ENCODE measurements at places on chromosomes 6 and 20.

- no peak for DNase-seq
These were observed 64.6 kb downstream of the SNX5 start for GRCh38 chr20:17904027-17904426.

- DNase-seq: no peak
These were observed 9.9 kb upstream of the EFCAB8 start for GRCh38 chr20:32848846-32849245.

GRCh38 chr6:112717856-112718255 lies 370.7 kb downstream of the RFPL4B start:
- DNase-seq: no peak

- no peak for DNase-seq
These were observed 2.2 kb upstream of the PRDM13 start for GRCh38 chr6:99604166-99605073.

GRCh38 chr6:7669742-7670141 lies 56.2 kb upstream of the BMP6 start:
- no peak for DNase-seq

DNA sequence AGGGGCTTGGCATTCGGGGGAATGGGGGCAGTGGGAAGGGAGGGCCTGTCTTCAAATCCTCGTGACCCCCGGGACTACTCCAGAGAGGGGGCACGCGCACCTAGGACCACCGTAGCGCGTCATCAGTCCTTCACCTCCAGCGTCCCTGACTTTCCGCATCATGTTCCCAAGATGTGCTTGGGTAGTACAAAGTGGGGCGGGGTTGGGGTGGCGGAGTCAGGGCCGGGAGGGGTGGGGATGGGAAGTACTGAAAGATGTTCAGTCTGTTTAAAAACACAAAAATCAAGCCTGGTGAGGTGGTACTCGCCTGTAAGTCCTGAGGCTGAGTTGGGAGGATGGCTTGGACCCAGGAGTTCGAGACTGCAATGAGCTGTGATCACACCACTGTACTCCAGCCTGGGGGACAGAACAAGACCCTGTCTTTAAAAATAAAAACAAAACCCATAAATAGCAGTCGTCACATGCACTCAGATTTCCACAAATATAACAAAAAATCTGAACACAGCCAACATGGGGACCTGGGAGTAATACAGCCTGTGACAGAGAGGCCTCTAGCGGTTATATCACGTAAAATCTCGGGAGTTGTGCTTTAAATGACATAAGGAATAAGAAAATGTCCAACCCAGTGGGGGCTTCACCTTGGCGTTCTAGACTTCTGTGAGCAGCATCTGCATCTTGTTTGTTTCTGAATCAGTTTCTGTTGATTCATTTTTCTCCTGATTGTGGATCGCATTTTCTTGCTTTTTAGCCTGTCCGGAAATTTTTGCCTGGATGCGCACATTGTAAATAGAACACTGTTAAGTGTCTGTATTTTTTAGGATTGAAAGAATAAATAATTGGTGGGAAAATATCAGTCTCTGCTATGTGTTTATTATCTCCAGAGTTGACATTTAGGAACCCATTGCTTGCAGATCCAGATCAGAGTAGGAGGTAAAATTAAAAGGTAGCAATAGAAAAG lies 698 bp upstream of the LRP11 start:
- peak; percentile 47 for DNase-seq

DNA sequence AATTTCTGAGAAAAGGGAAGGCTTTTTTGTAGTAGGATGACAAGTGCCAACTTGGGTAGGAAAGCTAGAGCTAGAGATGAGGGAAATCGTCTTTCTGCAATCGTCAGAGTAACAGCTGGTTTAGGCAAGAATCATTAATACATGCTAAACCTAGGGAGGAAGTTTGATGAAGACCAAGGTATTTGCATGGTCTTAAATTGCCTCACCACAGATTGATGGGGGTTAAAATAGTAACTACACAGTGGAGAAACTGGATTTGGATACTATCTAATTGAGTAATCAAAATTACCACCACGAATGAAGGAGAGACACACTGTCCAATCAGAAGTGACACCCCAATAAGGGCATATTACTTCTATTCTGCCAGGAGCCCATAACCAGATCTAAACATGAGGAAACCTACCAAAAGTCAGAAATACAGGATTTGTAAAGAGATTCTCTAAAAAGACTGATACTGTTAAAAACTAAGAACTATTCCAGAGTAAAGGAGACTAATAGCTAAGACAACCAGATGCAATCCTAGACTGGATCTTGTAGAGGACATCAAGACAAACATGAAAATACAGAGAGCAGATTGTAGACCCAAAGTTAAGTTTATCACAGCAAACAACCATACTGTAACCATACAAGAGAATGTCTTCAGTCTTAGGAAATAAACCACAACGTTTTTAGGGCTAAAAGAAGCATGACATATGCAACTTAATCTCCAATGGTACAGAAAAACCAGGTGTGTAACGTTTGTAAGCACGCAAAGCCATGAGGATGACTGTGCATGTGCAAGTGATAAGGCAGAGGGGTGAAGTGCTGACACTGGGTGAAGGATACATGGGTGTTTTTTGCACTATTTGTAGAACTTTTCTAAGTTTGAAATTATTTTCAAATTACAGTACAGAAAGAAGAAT lies 21.8 kb downstream of the SNX5 start:
- DNase-seq: no peak

DNA sequence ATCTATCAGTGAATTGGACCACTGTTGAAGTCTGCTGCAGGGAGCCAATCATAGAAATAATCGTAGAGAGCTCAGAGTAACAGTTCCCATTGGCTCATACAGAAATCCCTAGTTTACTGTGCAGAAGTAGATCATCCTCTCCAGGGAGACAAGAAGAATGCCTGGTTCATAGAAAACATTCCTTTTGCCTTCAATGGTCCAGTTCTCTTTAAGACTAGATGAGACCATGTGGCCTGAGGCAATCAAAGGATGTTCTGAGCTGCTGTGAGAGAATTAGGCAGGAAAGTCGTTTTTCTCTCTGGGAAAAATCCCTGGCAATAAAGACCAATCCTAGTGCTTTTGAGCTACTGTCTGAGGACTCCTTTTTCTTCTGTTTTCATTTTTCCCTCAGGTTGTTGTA lies 208.4 kb downstream of the CENPW start:
- no peak for DNase-seq

DNA sequence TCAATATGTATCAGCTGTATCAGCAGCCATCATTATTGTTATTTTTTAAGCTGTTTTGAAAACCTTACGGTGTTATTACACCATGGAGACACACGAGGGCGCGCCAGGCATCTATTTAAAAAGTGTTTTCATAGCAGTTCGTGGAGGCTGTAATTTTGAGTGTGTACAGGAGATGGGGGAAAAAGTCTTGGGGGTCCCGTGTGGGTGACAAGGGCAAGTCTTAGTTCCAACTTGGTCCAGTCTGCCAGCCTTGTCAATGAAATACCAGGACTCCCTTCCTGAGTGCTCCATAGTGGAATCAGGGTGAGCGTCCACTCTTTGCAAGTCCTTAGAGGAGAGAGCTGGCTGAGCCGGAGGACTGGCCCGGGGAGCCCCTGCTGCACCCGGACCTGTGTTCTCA lies 43.3 kb downstream of the SLC2A10 start:
- DNase-seq: peak; percentile 16

DNA sequence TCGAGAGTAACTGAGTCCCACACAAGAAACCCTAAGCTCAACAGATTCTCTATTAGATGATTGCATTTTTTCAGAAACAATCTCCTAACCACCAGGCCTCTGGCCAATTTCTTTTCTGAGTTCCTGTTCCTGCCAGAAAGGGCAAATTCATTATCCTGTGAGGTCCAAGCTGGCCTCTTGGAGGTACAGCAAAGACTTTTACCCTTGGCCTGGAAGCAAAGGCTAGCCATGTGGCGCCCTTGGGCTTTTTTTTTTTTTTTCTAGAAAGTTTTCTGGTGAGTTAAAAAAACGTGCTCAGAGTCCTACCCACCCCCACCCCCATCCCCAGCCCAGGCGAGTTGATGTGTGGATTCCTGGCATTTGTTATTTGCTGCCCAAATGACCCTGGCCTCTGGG lies 59.0 kb upstream of the EEF1A1 start:
- no peak for DNase-seq

DNA sequence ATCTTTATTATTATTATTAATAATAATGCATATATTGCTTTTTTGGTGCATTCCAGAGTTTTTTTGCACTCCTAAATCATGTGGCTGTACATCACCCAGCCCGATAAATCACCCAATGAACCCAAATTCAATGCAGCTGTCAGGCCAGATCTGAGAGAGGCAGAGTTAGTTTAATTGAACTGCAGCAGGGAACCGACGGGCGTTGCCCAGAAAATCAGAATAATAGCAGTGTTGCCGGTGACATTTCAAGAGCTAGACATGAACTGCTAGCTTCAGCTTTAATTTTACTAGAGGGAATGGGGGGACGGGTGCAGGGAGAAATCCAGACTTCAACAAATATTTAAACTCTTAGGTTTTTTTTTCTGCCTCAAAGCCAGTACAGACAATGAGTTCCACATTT lies 135.0 kb downstream of the CLIC5 start:
- no peak for DNase-seq

GRCh38 chr20:34302723-34303533 lies at the start of gene AHCY:
Gene AHCY (minus strand): TSS chr20:34303355. CDS start chr20:34303270, 85 bp downstream.
- peak; percentile 94 for DNase-seq

- no peak for DNase-seq
These were observed 98.0 kb downstream of the RPP40 start for GRCh38 chr6:4905826-4906225.

DNA sequence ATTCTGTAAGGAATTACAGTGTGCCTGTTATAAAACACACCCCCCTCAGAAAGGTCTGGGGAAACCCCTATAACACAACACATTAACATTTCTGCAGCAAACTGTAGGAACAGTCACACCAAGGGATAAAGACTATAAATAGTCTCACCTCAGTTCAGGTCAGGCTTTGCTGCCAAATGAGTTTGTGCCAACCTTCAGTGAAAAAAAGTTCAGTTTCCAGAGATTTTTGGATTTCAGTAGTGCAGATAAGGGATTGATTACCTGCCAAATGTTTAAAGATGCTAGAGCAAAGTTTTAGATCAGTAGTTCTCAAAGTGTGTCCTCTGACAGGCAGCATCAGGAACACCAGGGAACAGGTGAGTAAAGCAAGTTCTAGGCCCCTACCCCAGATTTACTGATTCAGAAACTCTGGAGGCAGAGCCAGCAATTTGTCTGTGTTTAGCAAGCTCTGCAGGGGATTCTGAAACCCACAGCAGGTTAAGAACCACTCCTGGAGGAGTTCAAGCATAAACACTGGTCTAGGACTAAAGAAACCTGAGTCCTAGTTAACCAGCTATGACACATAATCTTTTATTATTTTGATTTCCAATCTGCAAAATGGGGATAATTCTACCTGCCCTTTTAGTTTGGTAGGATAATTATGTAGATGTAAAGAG lies 111.0 kb downstream of the RCAN2 start:
- DNase-seq: no peak

DNA sequence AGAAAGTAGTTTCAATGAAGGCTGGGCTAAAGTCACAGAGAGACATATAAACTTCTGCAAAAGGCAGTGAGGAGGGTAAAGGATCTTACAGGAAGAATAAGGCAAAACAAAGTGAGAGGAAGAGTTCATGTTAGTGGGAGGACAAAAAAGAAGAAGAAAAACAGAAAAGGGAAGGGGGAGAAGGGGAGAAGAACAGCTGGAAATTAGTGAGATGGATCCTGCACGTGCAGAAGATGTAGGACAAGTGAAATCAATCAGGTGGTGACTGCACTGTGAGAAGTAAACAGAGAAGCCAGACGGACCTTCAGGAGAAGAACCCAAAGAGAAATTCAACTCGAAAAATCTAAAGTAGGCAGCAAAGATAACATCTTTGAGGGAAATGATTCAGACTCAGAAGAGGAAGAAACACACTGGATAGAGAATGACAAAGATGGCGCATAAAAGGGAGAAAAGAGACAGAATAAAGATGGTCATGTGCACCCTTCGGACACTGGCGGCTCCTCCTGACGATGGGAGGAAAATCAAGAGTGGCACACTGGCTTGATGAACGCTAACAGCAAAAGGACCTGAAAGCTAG lies 105.9 kb downstream of the MYB start:
- DNase-seq: peak; percentile 65

GRCh38 chr20:25116739-25117458 lies 35.0 kb upstream of the VSX1 start:
- no peak for DNase-seq

DNA sequence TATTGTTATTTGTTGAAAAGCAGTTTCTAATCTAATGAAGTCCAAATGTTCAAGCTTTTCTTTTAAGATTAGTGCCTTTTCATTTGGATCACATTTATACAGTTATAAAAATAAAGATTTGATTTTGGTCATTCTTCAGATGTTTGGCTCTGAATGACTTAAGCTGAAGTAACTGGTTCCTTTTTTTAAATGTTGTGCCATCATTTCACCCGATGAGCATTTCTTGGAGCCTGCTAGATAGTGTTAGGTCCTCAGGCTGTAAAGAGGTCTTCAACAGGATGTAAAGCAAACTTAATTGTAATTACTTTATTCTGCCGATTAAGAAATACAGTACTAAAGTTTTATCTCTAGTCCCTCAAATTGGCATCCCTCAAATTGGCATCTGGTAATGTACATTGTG lies 41.2 kb upstream of the ASIP start:
- DNase-seq: no peak

DNA sequence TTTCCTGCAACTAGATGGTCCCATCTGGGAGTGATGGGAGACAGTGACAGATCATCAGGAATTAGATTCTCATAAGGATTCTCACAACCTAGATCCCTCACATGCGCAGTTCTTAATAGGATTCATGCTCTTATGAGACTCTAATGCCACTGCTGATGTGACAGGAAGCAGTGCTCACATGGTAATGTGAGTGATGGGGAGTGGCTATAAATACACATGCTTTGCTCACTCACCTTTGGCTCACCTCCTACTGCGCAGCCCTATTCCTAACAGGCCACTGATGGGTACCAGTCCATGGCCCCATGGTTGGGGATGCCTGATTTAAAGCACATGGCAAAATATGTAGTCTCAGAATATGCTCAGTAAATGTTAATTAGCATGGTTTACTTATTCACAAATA lies 80.6 kb upstream of the MBOAT1 start:
- no peak for DNase-seq

- DNase-seq: no peak
These were observed 6.0 kb downstream of the RNF24 start for GRCh38 chr20:4009309-4009708.

DNA sequence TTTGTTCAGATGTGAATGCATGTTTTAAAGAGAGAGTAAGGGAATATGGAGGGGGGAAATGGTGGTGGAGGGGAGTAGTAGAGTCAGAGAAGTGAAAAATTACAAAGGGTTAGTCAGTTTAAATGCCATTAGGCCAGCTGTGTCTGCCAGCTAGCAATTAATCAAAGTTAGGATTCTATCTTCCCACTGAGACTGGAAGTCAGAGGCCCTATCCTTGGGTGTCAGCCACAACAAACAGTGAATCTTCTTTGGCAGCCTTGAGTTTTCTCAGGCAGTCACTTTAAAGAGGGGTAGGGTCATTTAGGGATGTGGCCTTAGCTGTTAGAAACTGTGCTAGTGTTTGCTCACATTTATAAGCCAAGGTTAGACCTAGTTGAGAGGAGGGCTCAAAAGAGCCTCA lies 120.5 kb upstream of the BTBD3 start:
- DNase-seq: no peak

GRCh38 chr6:138601128-138601527 lies 101.8 kb upstream of the NHSL1 start:
- no peak for DNase-seq

Data from KG1 (cell line).